Effector memory CD4-positive, alpha-beta T cell (primary cell): ENCODE measurements at places on chromosomes 6 and 20.
A peak's percentile ranks its signal among the peaks of the same experiment; 100 is the strongest.

- H3K27ac ChIP-seq = no peak overlapping the region
- no peaks in the 10 kb centered on the region for H3K27me3 ChIP-seq
- peaks cover 20% of the 10 kb centered on the region for H3K4me1 ChIP-seq
Observed at GRCh38 chr20:1622450-1622849, 2.6 kb upstream of the SIRPB1 start.

GRCh38 chr6:136526196-136526930 lies 23.9 kb downstream of the MAP7 start:
- no peaks in the 10 kb centered on the region for H3K4me1 ChIP-seq
- no peak for DNase-seq
- no peaks in the 10 kb centered on the region for H3K27me3 ChIP-seq
- H3K27ac ChIP-seq = no peak overlapping the region
- no peaks in the 10 kb centered on the region for H3K36me3 ChIP-seq

GRCh38 chr6:142679907-142680700 lies 264.9 kb downstream of the HIVEP2 start:
- no peaks in the 10 kb centered on the region for H3K36me3 ChIP-seq
- H3K4me1 ChIP-seq = peaks cover 4% of the 10 kb centered on the region
- H3K27me3 ChIP-seq = no peaks in the 10 kb centered on the region
- no peak overlapping the region for H3K4me3 ChIP-seq
- no peak overlapping the region for H3K27ac ChIP-seq

DNA sequence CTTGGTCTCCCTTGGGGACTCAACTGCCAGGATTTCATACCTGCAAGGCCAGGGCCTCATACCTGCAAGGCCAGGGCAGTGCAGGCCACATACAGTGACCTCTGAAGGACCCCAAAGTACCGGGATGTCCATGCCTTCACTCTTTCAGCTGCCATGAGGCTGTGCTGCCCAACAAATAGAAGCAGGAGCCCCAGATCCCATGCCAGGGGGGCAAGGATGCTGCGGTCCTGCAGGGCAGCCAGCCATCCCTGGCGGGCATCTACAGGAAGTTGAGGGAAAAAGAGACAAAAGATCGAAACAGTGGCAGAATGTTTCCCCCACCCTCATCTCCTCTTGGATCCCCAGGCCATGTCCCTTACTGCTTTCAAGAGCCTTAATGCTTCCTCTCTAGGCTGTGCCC lies 799 bp downstream of the NRM start:
- H3K4me3 ChIP-seq = peak overlapping the region; percentile 74
- H3K27ac ChIP-seq = peak overlapping the region; percentile 67
- H3K4me1 ChIP-seq = peaks cover 39% of the 10 kb centered on the region
- H3K36me3 ChIP-seq = no peaks in the 10 kb centered on the region
- DNase-seq = no peak
- H3K27me3 ChIP-seq = no peaks in the 10 kb centered on the region

- peak overlapping the region; percentile 50 for H3K4me3 ChIP-seq
- DNase-seq = no peak
- peak overlapping the region; percentile 55 for H3K27ac ChIP-seq
- peaks cover 13% of the 10 kb centered on the region for H3K4me1 ChIP-seq
- no peaks in the 10 kb centered on the region for H3K27me3 ChIP-seq
Observed at GRCh38 chr20:23358563-23358906, 3.4 kb upstream of the GZF1 start.

DNA sequence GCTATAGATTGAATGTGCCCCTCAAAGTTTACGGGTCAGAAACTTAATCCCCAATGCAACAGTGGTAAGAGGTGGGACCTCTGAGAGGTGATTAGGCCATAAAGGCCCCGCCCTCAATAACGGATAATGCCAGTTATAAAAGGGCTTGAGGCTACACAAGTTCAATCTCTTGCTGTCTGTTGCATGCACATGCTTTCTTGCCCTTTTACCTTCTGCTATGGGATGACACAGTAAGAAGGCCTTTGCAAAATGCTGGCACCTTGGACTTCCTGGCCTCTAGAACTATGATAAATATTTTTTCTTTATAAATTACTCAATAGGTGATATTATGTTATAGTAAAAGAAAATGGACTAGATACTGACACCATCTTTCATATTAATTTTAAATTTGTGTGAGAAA lies 806.1 kb downstream of the TENT5A start:
- no peak overlapping the region for H3K27ac ChIP-seq
- no peaks in the 10 kb centered on the region for H3K4me1 ChIP-seq
- DNase-seq = no peak
- no peak overlapping the region for H3K4me3 ChIP-seq
- no peaks in the 10 kb centered on the region for H3K36me3 ChIP-seq
- no peaks in the 10 kb centered on the region for H3K27me3 ChIP-seq

- peaks cover 10% of the 10 kb centered on the region for H3K4me1 ChIP-seq
- H3K27me3 ChIP-seq = no peaks in the 10 kb centered on the region
- no peak overlapping the region for H3K27ac ChIP-seq
- H3K4me3 ChIP-seq = peak overlapping the region; percentile 38
- DNase-seq = no peak
- no peaks in the 10 kb centered on the region for H3K36me3 ChIP-seq
Observed at GRCh38 chr6:148831531-148831930, 84.7 kb downstream of the UST start.

DNA sequence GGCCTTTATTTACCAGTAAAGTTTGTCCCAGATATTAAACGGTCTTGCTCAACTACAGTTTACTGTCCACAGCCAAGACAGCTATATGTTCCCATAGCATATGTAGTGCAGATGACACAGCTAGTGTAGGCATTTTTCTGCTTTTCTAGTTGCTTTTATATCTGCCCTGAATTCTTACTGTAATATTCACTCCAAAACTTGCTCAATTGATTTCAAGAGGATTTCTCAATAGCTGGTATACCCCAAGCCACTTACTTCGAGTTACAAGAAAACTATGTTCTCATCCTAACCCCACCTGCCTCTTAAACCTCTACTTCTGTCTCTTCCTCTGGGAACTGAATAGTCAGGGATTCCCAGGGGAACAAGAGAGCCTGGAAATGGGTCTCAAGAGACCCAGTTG lies 18.9 kb upstream of the ROS1 start:
- peaks cover 5% of the 10 kb centered on the region for H3K27me3 ChIP-seq
- DNase-seq = no peak
- H3K27ac ChIP-seq = no peak overlapping the region
- no peaks in the 10 kb centered on the region for H3K36me3 ChIP-seq
- no peaks in the 10 kb centered on the region for H3K4me1 ChIP-seq

GRCh38 chr6:156659822-156660198 lies 117.4 kb upstream of the ARID1B start:
- H3K27me3 ChIP-seq = no peaks in the 10 kb centered on the region
- H3K27ac ChIP-seq = no peak overlapping the region
- no peaks in the 10 kb centered on the region for H3K4me1 ChIP-seq

DNA sequence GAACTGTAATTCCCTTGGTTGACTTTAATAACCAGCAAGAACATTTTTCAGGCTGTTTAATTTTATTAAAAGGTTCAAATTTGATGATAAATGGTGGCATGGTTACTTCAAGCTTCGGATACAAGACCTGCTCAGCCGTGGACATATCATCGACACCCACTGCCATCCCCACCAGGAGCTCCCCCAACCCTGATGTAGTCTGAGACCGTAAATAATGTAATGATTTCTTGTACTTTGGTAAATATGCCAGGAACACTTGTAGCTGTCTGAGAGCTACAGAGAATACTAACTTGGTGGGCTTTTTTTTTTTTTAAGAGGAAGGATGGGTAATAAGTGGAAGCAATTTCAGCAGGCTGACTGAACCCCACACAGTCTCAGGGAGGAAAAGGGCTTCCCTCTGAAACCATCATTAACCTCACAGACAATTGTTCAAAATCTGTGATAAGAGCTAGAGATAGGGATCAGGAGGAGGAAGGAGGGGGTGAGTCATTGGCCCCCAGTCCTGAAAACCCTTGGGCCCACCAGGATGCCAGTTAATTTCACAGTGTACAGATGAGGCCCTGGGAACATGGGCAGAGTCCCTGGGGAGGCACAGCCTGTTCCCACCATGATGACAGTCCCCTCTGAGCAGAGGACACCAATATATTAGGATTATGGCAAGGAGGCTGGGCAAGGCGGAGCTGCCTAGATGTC lies 56.0 kb downstream of the APCDD1L start:
- no peaks in the 10 kb centered on the region for H3K4me1 ChIP-seq
- no peak for DNase-seq
- H3K27me3 ChIP-seq = no peaks in the 10 kb centered on the region
- no peak overlapping the region for H3K27ac ChIP-seq
- no peaks in the 10 kb centered on the region for H3K36me3 ChIP-seq

DNA sequence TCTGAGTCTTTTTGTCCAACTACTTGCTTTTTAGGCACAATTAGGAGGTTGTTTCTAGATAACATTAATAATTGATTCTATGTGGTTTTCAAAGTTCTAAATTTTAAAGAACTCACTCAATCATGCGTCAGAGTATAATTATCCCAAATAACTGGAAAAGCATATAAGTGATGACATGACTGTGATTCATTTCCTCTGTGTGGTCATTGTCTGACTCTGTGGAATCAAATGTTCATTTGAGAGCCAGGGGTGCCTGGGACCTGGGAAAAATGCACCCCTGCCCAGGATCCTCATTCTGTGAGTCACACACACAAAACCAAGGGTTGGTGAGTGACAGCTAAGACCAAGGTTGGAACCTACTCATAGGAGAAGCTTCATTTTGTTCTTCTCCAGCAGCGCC lies 127.1 kb upstream of the MLIP start:
- no peaks in the 10 kb centered on the region for H3K4me1 ChIP-seq
- no peaks in the 10 kb centered on the region for H3K36me3 ChIP-seq
- no peak overlapping the region for H3K4me3 ChIP-seq
- H3K27ac ChIP-seq = no peak overlapping the region

- H3K4me1 ChIP-seq = no peaks in the 10 kb centered on the region
- no peaks in the 10 kb centered on the region for H3K27me3 ChIP-seq
- no peak for DNase-seq
- H3K36me3 ChIP-seq = no peaks in the 10 kb centered on the region
- no peak overlapping the region for H3K4me3 ChIP-seq
- no peak overlapping the region for H3K27ac ChIP-seq
Observed at GRCh38 chr6:151592449-151593159, 98.8 kb downstream of the CCDC170 start.

DNA sequence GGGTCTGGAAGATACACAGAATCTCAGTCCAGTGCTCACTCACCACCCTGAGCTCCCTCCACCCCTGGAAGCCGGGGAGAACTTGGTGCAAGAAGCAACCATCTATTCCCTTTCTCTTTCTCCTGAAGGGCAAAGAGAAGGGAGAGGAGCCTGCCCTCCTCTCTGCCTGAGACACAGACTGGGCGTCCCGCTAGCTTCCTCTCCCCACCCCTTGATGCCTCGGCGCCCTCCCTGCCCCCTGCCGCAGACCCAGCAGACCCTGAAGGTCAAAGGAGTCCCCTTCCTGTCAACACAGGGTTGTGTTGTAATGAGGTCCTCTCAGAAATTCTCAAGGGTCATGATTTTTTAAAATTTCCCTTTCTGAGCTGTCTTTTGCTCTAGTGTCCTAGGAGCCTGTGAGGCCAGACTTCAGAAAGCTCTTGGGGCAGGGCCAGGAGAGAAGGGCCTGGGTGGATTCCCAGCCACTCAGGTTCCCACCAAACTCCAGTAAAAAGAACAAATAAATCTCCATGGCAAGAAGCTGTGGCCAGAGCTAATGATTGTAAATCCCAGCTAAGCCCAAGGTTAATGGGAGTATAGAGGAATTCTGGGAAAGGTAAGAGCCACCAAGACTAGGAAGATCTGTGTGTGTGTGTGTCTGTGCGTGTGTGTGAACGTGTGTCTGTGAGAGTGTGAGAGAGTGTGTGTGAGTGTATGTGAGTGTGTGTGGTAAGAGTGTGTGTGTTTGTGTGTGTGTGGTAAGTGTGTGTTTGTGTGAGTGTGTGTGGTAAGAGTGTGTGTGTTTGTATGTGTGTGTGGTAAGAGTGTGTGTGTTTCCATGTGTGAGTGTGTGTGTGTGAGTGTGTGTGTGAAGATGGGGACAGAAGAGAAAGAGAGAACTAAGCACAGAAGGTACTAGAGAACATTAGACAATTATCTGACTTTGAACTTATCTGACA lies 1.1 kb upstream of the JPH2 start:
- no peak for DNase-seq
- no peak overlapping the region for H3K27ac ChIP-seq
- H3K27me3 ChIP-seq = peaks cover 25% of the 10 kb centered on the region
- no peaks in the 10 kb centered on the region for H3K36me3 ChIP-seq
- peaks cover 4% of the 10 kb centered on the region for H3K4me1 ChIP-seq
